Kidney capillary endothelial cell (primary cell): ENCODE measurements at places on chromosomes 6 and 20.

DNA sequence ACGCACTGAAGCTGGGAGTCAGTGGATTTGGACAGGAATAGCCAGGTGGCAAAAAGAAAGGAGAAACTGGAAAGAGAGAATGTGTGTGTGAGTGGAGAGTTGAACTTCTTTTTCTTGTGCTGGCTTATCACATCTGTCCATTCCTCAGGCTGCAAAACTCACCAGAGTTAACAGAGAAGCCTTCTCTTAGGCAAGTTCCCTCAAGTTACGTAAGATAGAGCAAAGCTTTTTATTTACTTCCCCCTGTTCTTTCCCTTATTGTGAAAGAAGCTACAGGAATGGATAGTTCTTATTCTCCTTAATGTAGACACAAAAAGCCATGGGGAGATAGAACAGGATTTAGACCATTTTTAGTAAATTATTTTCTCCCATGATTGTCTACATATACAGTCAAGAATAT is 188.6 kb downstream of the BMP2 start:
- DNase-seq, result no peak

DNA sequence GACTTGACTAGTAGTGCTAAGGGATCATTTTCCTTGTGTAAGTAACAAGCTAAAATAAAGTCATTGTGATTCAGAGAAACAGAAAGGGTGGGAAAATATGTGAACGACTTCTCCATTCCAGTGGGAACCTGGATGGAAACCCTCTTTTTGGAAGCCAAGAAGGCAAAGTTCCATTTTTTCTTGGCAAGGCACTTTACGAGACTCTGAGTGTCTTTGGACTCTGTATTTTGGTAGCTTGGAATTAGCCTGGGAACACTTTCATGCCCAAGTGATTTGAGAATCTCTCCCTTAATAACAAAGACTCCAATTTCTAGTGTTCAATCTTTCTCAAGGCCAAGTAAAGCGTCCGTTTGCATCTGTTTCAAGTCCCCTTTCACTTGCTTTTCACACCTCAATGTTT is 100.5 kb upstream of the SASH1 start:
- DNase-seq, result no peak

DNA sequence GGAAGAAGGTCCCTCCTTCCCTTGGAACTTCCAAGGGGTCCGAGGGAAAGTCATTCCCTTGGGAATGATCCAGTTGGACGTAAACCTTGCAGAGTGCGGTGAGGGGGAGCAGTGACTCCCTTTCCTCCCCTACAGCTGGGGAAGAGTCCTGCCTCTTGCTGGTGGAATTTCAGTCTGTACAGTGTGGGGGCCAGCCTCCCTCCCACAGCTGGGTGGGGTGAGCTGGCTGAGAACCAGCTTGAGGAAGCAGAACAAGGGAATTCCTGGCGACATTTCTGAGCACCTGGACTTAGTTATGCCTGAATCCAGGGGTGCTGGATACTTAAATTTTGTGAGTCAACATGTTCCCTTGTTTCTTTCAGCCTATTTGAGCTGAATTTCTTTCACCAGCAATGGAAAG is 152.0 kb downstream of the ANKRD60 start:
- no peak for DNase-seq

GRCh38 chr6:65399355-65400084 is 307.5 kb downstream of the EYS start:
- no peak for DNase-seq

DNA sequence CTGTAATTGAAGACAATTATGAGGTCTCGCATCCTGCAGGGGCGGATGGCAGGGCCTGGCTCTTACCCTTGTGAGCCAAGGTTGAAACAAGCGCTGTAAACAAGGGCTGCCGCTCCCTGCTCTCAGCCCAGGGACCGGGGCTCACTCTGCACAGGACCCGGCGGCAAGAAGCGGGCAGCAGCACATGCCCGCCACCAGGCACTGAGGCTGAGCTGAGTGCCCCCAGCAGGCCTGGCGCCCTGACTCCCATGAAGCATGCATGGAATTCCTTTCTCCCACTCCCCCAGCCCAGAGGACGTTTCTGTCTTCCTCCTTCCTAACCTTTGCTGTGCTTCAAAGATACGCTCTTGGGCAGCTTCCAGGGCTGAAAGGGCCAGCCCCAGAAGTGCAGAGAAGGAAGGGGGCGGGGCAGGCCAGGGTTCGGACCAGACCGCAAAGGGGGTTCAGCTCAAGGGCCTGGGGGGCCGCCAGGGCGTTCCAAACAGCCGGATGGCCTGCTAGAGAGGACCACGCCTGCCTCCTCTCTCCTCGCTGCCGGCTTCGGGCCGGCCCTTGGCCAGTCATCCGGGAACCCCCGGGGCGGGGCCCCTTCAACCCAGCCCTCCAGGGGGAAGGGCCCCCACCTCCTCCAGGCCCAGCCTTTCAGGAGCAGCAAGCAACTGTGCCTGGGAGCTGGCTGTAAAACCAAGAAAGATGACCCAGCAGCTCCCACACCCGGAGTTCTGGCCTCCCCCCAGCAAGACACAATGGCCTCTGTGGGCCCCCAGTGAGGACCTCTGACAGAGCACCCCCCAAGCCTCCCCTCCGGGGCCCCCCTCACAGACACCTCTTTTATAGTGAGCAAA is 109.9 kb downstream of the NOL4L start:
- DNase-seq, result peak; percentile 75

DNA sequence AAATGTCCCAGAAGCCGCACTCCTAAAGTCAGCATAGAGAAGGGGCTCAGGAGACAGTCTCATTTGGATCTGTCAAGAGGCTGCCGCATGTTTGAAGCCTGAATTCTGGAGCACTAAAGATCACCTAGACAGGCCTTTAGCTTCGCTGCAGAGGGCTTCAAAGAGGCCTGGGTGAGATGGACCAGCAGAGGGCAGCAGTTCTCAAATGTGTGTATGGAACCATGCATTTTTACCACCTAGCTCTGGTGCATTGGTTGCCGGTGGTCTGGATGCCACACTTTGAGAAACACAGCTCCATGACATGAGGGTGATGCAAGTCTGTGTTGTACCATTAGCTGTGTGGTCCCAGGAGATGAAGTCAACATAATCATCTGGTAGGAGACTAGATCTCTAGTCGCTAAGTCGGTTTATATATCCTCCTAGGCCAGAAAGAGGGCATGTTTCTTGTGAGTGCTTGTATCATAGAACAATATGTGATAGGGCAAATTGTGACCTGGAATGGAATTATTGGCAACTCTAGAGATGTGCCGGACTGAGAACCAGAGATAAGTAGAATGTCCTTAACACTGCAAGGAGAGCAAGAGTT is 64.8 kb downstream of the KIAA0319 start:
- DNase-seq, result peak; percentile 49

GRCh38 chr20:18190338-18191233 is 52.9 kb downstream of the KAT14 start:
- DNase-seq, result no peak

DNA sequence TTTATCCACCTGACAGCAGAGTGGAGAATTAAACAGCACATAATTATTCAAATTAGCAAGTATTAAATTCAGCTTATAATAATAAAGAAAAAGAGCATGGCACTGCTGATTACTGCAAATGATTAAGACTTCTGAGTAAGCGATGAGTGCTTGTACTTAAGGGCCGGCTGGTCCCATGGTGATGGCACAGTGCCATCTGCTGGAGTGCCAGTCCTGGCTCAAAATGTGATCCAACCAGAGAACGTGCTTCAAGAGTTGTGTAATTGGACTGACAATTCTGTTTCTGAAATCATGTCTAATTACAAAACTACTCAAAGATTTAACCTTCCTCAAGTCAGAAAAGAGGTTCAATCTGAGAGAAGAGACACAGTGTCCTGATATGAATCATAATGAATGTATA is 181.6 kb upstream of the RGS17 start:
- DNase-seq, result peak; percentile 40

GRCh38 chr6:112466373-112467151 is 119.4 kb downstream of the RFPL4B start:
- DNase-seq, result no peak
